IPS DF 6.9 (cell line): ENCODE measurements at places on chromosomes 16 and 17.

DNA sequence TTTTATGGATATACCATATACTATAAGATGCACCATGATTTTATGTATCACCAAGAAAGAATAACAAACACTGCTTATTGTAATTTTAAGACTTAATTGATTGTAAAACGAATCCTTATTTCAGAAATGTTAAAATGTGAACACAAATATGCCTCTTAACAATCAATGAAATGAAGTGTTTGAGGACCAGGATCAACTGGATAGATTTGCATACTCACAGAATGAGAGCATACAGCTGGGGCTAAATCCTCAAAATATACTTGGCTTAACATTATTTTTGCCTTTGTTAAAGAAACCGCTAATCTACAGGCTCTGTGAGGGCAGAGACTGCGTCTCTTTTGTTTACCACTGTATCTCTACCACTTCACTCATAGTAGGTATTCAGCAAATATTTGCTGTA is 93.6 kb downstream of the SPACA3 start:
- DNase-seq = no peak

DNA sequence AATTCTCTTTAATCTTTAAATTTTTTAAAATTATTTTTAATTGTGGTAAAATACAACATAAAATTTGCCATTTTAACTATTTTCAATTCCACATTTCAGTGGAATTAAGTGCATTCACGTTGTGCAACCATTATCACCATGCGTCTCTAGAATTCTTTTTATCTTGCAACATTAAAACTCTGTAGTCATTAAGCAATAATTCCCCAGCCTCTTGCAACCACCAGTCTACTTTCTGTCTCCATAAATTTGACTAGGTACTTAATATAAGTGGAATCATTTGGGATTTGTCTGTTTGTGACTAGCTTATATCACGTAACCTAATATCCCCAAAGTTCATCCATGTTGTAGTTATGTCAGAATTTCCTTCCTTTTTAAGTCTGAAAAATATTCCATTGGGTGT is 79.1 kb downstream of the TAOK1 start:
- DNase-seq = no peak

DNA sequence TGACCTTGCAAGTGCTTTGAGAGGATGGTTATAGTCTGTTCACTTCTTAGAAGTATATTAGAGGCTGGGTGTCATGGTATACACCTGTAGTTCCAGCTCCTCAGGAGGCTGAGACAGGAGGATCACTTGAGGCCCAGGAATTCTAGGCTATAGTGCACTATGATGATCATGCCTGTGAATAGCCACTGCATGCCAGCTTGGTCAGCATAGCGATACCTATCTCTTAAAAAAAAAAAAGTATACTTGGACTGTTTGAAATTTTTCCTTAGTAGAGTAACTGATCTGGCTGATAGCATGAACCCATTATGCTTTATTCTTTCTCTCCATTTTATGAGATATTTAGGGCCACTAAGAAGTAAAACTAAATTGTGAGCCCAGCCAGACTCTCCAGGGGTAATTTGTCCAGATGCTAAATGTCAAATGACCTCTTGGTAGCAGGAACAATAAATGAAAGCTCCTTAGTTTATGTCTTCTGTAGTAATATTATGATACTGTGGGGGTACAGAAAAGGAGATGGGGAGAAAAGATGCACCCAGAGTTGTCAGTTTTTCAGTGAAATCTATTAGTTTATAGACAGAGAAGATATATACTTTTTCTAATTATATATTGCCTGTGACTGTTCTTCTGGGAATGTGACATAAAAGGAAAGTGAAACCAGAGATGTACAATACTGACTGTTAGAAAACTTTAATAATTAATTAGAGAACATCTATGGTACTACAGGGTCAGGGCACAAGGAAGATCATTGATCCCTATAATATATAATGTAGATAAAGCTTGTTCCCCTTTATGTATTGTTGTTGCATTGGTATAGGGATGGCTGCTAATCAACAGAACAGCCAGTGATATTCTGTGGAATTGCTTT is 335.3 kb upstream of the TBX2 start:
- no peak for DNase-seq

GRCh38 chr17:27518545-27519521 is 62.6 kb downstream of the KSR1 start:
- no peak for DNase-seq

GRCh38 chr17:37284191-37284590 is 91.6 kb upstream of the C17orf78 start:
- DNase-seq = no peak

DNA sequence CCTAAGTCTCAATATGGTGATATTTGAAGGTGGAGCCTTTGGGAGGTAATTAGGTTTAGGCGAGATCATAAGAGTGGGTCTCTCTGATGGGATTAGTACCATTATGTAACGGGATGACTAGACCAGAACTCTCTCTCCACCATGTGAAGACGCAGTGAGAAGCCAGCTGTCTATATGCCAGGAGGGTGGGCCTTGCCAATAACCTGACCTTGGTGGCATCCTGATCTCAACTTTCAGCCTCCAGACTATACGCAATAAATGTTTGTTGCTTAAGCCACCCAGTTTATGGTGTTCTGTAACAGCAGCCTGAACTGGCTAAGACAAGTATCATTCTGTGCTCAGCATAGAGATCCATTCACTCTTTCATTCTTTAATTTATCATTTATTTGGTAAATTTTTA is 167.2 kb upstream of the CDH11 start:
- DNase-seq = no peak

DNA sequence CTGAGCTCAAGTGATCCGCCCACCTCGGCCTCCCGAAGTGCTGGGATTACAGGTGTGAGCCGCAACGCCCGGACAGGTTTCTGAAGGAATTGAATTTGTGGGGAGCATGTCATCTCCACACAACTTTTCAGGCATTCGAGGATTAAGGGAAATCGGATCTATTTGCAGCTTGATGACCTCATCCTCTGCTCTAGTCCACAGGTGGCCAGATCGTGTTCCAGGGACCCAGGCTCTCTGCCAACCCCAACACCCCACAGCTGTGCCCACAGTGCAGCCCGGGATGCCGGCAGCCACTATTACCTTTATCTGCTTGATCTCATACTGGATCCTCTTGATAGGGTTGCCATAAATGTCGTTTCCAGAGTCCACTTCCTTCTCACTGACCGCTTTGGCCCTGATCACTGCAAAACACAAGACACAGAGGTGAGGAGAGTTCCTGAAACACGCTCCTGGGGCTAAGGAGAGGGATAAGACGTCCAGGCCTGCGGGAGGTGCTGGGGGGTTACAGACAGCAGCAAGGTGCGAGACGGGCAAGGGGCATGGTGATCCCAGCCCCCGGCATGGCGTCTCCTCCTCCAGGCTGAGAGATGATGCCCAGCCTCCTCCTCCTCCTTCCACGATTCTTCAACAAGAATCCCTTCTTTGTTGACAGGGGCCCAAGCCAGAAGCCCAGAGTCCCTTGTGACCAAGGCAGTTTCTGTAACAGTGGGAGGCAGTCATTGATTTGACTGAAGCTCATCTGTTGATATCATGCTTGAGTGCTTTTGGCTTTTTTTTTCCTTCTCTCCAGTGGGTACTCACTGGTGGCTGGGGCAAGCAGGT is 29.3 kb downstream of the CEP295NL start:
- DNase-seq = no peak

GRCh38 chr16:19288872-19289799 is 3.6 kb downstream of the CLEC19A start:
- no peak for DNase-seq

DNA sequence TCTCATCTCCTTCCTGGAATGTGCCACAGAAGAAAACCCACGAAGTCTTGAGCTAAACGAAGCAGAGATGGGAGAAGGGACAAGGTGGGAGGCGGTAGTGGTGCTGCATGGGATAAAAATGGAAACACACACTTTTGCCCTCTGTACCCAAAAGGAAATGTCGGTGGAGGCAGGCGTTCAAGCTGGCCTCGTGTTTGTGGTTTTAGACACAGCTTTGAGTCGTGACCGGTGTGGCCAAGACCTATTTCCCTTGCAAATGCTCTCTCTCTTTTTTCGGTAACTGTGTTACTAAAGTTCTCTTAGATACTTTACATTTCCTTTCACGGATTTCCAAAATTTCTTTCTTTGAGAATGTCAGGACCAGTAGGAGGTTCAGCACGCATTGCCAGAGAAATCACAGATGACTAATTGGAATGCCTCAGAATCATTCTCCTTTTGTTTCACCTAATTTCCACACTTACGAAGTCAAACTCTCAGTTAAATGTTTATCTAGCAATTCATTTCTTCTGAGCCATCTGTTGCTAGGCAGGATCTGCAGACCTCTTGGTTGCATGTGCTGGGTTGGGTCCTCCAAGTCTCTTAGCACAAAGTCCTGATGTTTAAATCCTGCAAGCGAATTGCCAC is 412.3 kb downstream of the MAF start:
- no peak for DNase-seq

DNA sequence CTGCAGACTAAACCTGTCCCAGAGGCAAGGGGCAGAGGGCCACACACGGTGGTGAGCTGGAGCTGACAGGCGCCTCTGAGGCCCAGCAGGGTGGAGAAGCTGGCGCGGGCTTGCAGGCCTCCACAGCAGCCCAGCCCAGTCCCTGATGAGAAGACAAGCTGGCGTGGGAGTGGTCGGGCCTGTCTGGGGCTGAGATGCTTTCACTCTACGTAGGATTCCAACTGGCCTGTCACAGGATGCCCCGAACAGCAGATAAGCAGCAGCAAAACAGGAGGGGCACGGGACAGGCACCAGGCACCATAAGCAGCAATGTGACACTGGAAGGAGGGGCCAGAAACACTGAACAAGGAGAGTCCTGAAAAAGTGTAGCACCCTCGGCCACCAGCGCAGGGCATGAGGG is 40.1 kb downstream of the PEMT start:
- no peak for DNase-seq
